ENCODE measurements at places on chromosomes 16 and 17.

- DNase-seq: no peak
These were observed 291.1 kb downstream of the FOXL1 start for GRCh38 chr16:86869288-86870022.

DNA sequence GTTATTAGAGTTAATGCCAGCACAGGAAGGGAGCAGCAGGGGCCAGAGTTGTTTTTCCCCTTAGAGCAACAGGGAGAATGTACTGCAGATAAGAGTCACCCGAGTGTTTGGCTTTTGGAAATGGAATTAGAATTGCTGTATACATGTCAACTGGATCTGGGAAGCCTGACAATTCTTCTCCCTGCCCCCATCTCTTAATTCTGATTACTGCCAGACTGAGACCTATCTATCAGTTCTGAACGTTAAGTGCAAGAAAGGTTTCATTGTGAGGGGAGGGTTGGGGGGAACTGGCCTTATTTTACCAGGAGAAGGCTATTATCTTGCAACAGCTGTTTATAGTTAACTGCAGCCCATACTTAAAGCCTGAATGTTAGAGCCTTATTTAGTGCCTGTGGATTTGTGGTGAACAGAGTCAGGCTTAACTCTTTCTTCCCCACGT lies 424.5 kb upstream of the CDH11 start:
- DNase-seq: no peak

DNA sequence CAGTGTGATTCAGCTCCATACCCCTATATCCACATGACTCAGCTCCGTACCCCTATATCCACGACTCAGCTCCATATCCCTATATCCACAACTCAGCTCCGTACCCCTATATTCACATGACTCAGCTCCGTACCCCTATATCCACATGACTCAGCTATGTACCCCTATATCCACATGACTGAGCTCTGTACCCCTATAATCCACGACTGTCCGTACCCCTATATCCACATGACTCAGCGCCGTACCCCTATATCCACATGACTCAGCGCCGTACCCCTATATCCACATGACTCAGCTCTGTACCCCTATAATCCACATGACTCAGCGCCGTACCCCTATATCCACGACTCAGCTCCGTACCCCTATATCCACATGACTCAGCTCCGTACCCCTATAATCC lies 16.8 kb downstream of the CYB5D2 start:
- no peak for DNase-seq

DNA sequence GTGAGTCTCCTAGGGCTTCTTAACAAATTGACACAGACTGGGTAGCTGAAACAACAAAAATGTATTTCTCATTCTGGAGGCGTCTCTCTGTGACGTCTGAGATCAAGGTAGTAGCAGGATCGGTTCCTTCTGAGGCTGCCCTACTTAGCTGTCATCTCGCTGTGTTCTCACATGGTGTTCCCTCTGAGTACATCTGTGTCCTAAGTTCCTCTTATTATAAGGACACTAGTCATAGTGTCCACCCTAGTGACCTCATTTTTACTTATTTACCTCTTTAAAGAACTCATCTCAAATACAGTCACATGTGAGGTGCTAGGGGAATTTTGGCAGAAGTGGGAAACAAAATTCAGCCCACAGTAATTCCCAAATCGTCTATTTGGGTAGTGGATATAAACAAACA lies 529.1 kb downstream of the NPIPA7 start:
- no peak for DNase-seq

- DNase-seq: no peak
These were observed 44.6 kb upstream of the MAP3K14 start for GRCh38 chr17:45361451-45361850.

- DNase-seq: no peak
These were observed 10.5 kb downstream of the GGA2 start for GRCh38 chr16:23499801-23500200.

Data from activated gamma-delta T cell treated with anti-CD3 and anti-CD28 coated beads, Interleukin-2, amount 50 U/mL, for 16 hours (primary cell).